Inflammatory macrophage treated with lipopolysaccharide for 4 hours (primary cell): ENCODE measurements at places on chromosomes 11 and 22.

- DNase-seq = no peak
These were observed 490.4 kb downstream of the MN1 start for GRCh38 chr22:27310966-27311697.

GRCh38 chr11:76702336-76703128 is 32.0 kb upstream of the LRRC32 start:
- no peak for DNase-seq

DNA sequence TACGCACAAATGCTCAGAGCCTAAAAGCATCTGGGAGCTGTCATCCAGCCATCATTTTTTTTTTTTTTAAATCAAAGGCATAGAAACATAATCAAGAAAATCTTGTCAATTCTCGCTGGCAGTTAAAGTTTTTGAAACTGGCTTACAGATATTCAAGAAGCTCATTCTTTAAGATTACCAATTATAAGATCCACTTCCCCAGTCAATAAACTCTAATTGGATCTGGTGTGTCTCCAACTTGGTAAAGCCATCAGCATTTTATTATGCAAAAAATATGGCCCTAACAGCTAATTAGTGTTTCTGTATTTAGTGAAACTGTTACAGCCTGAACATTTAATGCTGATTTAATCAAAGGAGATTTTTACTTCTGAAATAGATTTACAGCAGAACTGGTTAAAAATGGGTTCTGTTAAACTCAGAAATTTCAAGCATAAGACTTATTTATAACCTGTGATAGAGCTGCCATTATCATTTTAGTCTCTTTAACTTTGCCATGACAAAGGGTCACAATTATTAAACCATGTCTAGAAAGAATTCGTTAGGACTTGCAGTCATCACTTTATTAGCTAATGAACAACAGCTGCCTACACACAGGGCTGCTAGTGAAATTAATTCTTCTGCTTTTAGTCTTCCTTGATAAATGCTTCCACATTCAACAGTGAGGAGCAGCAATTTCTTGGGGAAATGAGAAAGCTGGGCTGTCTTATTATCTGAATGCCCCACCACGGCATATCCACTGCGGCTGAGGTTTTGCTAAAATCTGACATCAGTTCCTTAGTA is 176.4 kb upstream of the PITPNB start:
- no peak for DNase-seq

GRCh38 chr11:13210424-13210823 is 67.2 kb upstream of the BMAL1 start:
- DNase-seq = peak; percentile 30

DNA sequence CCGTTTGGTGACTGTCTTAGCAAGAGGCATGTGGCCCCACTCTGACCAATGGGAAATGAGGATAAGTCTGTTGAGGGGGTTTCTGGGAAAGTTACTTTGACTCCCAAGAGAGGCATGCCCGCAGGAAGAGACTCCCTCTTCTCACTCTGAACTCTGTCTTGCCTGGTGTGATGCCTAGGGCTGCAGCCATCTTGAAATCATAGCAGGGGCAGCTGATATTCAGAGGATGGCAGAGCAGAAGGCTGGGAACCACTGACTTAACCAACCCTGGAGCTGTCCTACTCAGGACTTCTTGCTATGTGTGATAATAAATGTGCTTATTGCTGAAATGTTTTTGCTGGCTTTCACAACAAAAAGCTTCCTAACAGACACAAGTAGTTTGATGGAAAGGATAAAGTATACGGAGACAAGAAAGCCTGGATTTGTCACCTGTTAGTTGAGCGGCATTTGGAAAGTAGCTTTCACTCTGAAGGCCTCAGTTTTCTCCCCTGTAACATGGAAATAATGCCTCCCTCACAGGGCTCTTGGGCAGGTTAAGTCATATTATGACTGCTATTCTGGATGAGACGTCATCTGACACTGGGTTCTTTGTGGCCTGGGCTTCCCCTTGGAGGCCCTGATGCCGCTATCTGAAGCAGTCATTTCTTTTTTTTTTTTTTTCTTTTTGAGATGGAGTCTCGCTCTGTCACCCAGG is 128.5 kb downstream of the CEP164 start:
- DNase-seq = no peak

- no peak for DNase-seq
These were observed 130.1 kb upstream of the ZC3H12C start for GRCh38 chr11:109963101-109963500.

- DNase-seq = no peak
These were observed 68.9 kb upstream of the CAPRIN1 start for GRCh38 chr11:33982661-33983060.

DNA sequence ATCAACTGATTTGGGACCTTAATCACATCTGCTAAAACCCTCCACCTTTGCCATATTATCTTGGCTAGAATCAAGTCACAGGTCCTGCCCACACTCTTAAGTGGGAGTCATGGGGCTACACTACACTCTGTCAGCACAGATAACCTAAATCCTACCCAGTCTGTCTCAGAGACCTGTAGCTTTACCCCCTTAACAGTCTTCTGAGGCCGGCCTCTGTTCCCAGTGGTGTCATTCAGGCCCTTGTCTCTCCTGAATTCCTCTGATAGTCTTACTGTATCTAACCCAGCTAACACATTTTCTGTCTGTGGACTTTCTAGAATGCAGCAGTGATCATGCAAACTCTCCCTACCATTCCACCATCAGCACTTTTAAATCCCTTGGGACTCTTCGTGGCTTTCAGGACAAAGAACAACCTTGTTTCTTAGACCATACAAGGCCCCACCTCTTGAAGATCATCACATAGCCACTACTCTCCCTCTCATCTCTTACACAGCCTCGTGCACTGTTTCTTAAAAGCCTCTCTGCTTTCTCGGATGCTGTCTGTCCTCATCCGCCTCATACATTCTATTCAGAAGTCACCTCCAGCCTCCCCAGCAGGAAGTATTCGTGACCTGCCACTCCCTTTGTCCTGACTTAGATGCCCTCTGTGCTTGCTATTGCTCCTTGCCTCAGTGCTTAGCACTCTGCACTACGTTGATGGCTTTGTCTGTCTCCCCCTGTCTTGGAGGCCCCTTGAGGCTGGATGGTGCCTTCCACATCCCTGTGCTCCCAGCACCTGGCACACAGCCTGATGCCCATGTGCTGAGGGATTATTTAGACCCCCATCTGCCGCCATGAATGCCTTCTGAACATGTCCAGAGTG is 57.9 kb downstream of the PANX1 start:
- DNase-seq = no peak

- no peak for DNase-seq
These were observed 83.9 kb downstream of the OTOG start for GRCh38 chr11:17630936-17631335.
